ENCODE measurements at places on chromosomes 4 and X.
A peak's percentile ranks its signal among the peaks of the same experiment; 100 is the strongest.

DNA sequence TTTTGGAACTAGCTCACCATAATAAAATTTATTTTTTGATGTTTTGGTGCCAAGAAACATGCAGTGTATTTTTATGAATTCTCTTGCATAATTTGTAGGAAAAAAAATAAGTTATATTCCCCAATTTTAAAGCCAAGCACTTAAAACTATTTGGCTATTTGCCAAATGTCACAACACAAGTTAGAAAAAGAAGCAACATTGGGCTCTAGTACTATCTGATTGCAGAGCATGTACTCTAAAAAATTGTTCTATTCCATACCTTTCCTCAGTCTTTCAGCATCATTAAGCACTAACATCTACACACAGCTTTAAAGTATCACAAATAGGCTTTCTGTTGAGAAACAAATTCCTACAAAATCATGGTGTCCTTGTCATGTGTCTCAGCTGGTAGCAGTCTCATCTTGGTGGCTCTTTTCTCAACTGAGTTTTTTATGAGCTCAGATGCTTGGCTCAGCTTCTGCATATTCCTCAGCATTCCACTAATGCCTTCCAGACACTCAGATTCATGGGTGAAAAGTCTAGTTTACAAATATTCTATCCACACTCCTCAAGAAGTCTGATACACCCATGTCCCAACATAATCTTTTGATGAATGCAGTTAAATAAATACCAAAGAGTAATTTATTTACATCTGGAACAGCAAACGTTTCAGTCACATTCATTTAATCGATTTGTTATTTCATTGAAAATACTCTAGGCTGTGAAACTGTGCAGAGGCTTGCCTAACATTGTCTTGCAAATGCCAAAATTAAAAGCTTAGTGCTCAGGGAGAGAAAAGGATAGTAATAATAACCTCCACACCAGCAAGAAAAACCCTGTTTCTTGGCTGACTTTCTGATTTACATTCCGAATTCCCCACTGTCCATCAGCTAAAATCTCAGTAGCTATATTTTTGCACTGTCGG, 2209.9 kb downstream of the PCDH7 start:
- no peak for DNase-seq

DNA sequence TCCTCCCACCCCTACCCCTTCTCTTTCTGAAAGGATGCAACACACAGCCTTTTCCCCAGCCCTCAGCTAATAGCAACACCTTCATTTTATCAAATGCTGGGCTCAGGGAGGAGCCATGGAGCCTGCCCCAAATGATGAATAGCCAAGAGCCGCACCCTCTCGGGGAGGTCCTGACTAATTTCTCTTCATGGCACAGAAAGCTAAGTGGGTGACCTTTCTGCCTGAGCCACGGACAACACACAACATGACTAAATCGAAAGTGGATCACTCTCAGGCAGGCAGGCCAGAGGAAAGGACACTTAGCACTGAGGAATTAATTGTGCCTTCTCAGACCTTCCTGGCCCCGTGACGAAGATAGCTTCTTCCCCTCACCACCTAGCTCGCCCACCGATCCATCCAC, 165.1 kb upstream of the RAI2 start:
- no peak for DNase-seq

GRCh38 chr4:152935143-152935542, 980 bp upstream of the FHDC1 start:
- DNase-seq = peak; percentile 46

GRCh38 chr4:133968174-133968573, 233.4 kb downstream of the PABPC4L start:
- DNase-seq = no peak

GRCh38 chrX:37998586-37999262, 7.6 kb upstream of the SYTL5 start:
- DNase-seq = no peak

DNA sequence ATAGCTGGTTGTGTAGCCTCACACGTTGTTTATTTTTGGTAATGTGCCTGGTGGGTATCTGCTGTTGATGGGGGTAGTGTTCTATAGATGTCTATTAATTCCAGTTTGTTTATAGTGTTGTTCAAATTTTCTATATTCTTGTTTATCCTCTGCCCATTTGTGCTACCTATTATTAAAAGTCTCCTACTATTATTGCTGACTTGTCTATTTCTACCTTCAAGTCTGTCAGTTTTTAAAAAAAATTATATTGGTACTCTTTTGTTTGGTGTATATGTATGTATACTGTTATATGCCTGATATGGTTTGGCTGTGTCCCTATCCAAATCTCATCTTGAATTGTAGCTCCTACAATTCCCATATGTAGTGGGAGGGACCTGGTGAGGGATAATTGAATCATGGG, 578.6 kb downstream of the PCDH7 start:
- no peak for DNase-seq

- no peak for DNase-seq
Observed at GRCh38 chr4:53436251-53436650, 58.8 kb downstream of the FIP1L1 start.

DNA sequence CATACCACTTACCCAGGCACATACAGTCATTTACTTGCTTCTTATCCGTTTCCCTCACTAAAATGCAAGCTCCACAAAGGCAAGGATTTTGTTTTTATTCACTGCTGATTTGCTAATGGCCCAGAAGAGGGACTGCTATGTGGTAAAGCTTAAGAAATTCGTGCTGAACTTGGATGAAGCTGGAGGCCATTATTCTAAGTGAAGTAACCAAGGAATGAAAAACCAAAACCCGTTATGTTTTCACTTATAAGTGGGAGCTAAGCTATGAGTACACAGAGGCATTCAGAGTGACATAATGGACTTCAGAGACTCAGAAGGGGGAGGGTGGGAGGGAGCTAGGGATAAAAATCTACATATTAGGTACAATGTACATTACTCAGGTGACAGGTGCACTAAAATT, 47.2 kb downstream of the RAB33B start:
- DNase-seq = no peak

- DNase-seq = peak; percentile 53
Observed at GRCh38 chr4:37889849-37890800, 759 bp upstream of the TBC1D1 start.

DNA sequence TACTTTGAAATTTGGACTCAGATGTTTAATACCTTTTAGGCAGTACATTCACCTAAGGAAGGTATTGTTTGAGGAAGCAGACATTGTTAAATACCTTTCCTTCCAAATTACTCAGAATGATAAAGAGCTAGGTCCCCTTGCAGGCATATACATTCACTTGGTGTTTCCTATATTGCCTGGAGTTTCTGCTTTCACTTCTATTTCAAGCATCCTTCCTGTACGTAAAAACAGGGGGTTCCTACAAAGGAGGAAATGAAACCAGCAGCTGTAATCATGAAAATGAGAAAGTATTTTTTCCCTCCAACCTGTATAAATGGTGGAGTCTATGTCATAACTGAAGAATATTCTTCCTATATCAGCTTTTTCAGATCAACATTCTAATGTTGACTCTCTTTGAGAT, 90.4 kb upstream of the RASGEF1B start:
- DNase-seq = no peak

DNA sequence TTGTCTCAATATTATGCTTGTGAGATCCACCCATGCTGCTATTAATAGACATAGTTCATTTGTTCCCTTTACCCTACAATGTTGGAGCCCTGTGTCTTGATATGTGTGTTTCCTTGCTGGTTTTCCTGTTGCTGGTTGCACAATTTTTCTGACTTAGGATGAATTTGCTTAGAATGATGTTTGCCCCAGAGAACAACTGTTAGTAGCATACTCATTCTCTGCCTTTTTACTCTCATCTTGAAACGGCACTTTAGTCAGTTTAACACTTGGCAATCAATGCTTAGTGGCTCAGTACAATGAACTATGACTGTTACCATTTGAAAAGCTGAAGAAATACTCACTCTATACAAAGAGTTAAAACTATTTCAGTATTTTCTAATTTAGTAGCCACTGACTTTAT, 158.8 kb upstream of the NDST4 start:
- DNase-seq = no peak

DNA sequence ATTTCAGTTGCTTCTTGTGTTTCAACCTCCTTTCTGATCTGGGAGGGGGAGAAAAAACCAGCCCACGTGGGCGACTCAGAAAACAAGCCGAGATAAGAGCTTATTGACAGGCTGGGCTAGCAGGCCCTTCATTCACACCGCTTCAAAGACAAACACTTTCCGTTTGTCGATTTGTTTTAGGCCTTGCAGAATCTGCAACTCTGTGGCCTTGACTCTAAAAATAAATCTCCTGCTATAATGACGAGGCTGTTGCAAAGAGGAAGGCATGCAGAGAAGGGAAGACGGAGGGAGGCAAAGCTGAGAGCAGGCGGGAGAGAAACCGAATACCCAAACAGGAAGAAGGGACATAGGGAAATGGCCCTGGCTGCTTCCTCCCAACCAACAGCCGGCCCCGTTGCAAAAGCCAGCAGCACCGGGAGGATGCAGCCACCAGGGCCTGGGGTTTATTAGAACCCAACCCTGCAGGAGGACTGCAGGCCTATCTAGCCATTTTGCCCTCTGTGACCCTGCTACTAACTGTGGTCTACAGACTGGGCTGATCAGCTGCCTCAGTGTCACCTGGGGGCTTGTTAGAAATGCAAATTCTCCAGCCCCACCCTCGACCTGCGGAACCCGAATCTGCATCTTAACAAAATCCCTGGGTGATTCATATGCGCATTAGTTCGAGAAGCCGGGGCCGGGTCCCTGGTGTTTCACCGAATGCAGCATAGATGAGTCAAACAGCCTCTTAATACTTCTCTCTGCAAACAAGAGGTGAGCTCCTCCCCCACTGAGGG, 325.5 kb downstream of the BCOR start:
- peak; percentile 77 for DNase-seq

DNA sequence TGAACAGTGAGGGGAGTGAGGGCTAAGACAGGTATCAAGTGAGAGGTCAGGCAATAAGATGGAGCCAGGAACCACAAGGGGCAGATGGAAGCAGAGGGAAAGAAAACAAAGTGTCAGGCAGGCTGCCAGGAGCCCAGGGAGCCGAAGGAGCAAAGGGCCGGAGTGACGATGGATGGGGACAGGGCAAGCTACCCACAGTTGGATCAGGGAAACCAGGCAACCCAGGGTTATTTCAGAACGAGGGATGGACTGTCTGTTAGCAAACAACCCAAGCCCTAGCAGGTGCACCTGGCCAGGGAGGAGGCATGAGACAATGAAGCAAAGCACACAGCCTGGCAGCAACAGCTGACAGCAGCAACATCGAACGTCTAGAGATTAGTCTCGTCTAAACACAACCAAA, 39.2 kb downstream of the SEL1L3 start:
- no peak for DNase-seq

DNA sequence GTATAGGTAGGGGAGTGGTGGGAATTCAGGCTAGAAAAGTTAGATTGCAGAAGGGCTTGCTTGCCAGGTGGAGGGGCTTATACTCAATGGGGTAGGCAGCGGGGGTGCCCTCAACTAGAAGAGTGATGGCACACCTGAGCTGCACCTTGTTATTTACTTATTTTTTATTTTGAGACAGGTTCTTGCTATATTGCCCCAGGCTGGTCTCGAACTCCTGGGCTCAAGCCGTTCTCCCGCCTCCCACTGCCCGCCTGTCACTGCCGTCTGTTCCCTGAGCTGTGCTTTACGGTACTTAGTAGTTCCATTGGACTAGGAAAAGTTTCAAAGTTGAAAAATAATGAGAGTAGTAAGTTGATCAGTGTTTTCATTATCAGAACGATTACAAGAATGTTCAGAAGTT, 2.0 kb downstream of the ZFX start:
- no peak for DNase-seq

DNA sequence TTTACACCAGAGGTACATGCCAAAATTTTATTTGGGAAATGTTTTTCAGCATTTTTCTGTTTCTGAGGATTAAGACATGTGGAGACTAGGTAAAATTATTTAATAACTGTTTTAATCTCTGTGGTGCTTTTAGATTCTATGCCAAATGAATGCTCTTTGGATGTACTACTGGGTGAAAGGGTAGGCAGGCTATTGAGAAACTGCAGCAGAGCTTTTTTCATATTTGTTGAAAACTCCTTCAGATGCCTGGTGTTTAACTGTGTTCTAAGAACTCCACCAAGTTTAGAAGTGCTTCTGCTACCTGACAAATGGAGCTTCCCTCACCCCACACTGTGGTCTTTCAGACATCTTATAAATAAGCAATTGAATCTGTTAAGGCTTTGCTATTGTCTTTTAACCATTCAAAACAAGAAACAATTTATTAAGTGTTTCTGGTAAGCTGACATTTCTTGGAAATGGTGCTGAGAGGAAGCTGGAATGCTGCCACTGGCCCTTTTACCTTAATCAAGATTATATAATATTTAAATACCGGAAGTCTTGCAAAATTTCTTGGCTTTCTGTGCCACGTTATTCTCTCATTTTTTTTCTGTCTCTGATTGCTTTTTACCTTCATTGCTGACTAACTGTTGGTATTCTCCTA, 51.2 kb upstream of the CYSLTR1 start:
- no peak for DNase-seq

DNA sequence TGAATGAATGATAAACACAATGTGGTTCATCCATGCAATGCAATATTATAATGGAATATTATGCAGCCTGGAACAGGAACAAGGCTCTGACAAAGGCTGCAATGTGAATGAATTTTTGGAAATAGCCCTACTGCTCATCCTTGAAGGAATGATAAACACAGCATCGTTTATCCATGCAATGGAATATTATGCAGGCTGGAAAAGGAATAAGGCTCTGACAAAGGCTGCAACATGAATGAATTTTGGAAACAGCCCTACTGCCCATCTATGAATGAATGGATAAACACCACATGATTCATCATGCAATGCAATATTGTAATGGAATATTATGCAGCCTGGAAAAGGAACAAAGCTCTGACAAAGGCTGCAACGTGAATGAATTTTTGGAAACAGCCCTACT, 159.4 kb downstream of the CRLF2 start:
- no peak for DNase-seq

- no peak for DNase-seq
Observed at GRCh38 chr4:108473163-108473720, 147.1 kb upstream of the RPL34 start.

Data from stimulated activated CD4-positive, alpha-beta T cell treated with anti-CD3 and anti-CD28 coated beads, Interleukin-15, amount 100 ng/mL, for 24 hours (primary cell).